ENCODE measurements at places on chromosomes 2 and 18.

DNA sequence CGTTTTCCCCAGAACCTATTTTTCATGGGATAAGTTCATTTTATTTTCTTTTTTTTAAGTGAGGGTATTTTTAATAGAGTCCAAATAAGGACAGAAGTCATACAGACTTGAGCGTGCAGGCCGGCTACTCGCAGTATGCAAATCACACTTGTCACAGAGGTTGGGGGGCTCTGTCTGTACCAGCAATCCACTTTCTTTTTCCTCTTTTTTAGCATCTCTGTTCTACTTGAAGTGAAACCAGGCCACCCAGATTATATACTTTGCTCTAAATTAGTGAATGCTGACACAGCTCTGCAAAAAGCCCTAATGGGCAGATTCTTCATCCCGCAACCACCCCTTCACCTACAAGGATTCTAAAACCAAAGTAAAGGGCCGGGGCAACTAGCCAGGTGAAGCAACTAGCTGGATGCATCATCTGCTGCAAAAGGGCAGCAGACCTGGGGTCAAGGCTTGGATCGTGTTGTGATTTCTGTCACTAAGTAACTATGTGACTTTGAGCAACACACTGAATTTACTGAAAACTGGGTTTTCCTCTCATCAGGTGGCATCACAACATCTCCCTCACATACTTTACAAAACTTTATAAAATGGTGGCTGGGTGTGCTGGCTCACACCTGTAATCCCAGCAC, 18.4 kb downstream of the KDSR start:
- DNase-seq, result no peak

- no peak for DNase-seq
Measured at GRCh38 chr2:153871231-153872221, at the start of gene GALNT13. Gene GALNT13 (plus strand): TSS chr2:153871922.

DNA sequence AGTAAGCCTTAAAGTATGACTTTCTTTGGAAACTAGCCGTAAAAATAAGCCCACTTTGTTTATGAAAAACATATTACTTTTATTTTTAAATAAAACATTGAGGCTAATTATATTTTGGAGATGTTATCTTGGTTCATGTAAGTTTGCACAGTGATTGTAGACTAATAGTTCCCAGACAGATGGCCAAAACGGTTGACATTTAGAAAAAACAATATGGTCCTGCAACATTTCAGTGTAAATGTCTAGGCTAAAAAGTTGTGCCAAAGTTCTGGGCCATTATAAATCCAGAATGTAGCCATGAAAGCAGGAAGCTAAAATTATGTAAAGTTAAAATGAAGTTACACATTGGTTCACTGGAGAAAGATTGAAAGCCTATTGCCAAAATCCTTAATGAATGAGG, 43.6 kb downstream of the SLC5A7 start:
- DNase-seq, result no peak

GRCh38 chr18:77765468-77765867, 515.8 kb downstream of the GALR1 start:
- DNase-seq, result no peak

- peak; percentile 80 for DNase-seq
Measured at GRCh38 chr2:9311488-9311887, 104.9 kb downstream of the ASAP2 start.

GRCh38 chr2:60447943-60448342, 105.5 kb downstream of the BCL11A start:
- no peak for DNase-seq

- DNase-seq, result no peak
Measured at GRCh38 chr2:158756976-158757375, 38.1 kb upstream of the DAPL1 start.

DNA sequence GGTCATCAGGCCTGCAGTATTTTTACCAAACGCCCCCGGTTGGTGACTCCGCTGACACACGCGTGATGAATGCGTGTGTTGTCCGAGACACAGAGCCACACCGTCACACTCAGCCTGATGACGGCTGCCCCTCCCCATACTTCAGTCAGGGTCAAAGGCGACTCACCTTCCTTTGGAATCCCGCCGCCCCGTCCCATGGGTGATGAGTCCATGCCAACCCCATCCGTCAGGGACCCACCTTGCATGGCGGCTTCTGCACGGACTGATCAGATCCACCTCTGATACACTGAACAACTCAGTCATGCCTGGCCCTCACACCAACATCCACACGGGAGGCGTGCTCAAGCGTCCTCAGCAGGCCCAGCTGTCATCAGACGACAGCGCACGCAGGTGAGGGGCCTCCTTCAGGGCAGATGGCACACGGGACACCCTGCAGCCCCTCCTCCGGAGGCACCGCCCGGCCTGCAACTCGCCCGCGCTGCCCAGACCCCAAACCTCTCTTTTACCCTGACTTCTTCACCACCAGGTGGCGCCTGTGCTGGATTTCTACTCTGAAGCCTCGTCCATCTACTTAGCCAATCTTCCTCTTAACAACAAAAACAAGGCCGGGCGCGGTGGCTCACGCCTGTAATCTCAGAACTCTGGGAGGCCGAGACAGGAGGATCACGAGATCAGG, 89.2 kb downstream of the ZNF516 start:
- no peak for DNase-seq

- no peak for DNase-seq
Measured at GRCh38 chr2:132953771-132954170, 283.8 kb upstream of the LYPD1 start.

All from AG04449 (cell line).